Right renal cortex interstitium (tissue), 3 donors: ENCODE measurements at places on chromosomes 6 and 20.

DNA sequence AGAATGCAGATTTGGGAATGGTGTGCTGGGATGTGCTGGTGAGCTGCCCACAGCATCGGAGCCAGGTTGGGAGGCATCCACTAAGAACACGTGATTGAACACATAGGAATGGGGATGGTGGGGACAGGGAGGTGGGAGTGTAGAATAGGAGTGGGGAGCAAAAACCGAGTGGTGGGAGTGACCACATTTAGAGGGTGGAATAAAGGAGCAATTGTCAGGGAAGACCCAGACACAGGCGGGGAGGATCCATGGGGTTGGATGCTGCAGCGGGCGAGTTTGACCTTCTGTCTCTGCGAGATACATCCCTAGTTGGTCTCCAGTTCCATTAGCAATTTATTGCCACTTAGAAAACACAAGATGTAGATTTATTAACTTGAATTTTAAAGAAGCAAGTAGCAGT lies 4.7 kb downstream of the NAA20 start:
- no peak for DNase-seq

DNA sequence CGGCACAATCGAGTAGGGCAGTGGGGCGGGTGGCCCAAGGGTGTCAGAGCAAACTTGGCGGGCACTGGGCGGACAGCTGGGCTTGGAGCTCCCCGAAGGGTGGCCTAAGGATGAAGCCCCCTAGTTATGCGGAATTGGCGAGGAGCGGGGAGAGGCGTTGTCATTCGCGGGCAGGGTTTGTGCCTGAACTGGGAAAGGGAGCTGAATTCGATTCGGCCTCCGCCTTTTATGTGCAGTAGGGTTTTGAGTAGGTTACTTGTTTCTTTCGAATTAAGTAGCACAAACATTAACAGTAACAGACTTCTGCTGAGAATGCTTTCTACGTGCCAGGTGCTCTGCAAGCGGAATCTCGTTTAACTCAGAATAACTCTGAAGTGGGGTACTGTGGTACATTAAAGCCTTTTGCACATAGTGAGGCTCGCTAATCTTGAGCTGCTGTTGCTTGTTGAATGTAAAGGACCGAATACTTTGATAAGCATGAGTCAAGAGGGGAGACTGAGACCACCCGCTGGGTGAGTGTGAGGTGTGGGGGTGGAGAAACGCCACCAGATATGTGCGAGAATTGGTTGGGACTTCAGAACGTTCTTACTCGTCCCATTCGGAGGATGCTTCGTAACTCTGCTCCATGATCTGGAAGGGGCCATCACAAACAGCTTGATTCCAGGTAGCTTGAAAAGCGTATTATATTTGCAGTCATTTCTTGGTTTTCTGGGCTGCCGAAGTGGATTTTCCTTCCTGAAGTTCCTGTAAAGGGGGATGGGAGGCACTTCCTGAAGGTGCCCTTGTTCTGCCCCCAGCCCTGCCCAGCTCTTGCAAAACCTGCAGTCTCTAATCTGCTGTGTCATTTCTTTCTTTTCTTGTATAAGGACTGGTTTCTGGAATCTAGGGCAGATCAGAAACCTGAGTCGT lies 833 bp downstream of the RAB5IF start:
- DNase-seq: no peak

- DNase-seq: no peak
Measured at GRCh38 chr6:24032896-24033688, 92.9 kb upstream of the NRSN1 start.

DNA sequence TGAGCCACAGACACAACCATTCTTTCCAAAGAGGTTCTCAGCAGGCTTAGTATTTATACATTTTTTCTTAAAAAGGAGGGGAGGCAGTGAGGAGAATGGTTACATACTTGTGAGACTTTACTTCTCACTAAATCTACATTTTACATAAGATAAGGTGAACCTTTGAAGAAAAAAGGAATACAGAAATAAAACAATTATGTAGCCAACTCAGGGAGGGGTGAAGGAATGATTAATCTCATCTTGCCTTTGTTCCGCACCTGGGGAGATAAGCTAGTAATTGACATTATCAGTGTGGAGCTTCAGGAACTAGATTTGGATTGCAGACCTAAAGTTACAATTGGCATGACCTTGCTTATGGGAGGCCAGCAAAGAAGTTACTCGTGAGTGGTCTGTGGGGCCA lies 221.8 kb upstream of the GGTLC1 start:
- DNase-seq: no peak

- DNase-seq: no peak
Measured at GRCh38 chr6:20411953-20412681, 10.4 kb downstream of the E2F3 start.

DNA sequence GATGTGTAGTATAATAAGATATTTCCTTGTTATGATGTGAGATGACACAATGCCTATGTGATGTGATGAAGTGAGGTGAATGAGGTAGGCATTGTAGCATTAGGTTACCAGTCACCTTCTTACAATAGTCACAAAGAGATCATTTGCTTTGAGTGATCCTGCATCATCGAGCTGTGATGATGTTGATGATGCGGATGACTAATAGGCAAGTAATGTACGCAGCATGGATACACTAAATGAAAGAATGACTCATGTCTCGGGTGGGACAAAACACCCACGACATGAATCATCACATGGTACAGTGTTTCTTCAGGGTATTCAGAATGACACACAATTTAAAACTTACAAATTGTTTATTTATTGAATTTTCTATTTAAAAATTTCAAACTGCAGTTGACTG lies 806.3 kb upstream of the GJE1 start:
- no peak for DNase-seq

DNA sequence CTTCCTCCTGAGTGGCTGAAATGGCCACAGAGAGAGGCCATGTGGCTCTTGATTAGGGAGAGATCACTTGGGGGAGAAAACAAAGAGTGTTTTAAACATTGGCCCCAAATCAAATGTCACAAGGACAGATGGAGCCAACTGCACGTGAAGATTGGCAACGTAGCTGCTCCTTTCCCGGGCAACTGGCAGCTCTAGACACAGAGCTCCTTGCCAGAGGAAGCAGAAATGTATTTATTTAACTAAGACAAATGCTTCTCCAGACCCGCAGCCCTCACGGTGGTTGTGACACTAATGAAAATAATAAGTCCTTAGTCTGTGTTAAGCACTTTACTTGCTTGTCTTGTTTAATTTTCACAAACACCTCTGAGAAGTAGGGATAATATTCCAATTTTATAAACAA lies 49.6 kb upstream of the DSN1 start:
- no peak for DNase-seq

- no peak for DNase-seq
Measured at GRCh38 chr20:35307666-35308653, 15.7 kb upstream of the FAM83C start.

- DNase-seq: no peak
Measured at GRCh38 chr6:122790423-122791309, 1.6 kb downstream of the SMPDL3A start.

DNA sequence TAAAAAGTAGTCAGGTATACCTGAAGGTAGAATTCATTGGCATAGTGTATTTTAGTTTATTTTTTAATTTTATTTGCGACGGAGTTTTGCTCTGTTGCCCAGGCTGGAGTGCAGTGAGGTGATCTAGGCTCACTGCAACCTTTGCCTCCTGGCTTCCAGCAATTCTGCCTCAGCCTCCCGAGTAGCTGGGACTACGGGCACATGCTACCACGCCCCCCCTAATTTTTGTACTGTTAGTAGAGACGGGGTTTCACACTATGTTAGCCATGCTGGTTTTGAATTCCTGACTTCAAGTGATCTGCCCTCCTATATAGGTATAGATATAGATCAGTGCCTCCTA lies 102.8 kb upstream of the PRSS16 start:
- no peak for DNase-seq

- DNase-seq: no peak
Measured at GRCh38 chr6:10028222-10028621, 386.7 kb downstream of the TFAP2A start.

- no peak for DNase-seq
Measured at GRCh38 chr6:22717915-22718314, 148.5 kb downstream of the HDGFL1 start.

- no peak for DNase-seq
Measured at GRCh38 chr6:169801396-169802160, 50.2 kb downstream of the ERMARD start.

- DNase-seq: no peak
Measured at GRCh38 chr6:44162876-44163625, 4.4 kb downstream of the CAPN11 start.
